ENCODE measurements at places on chromosomes 16 and 17.

- DNase-seq, result no peak
Measured at GRCh38 chr16:84919269-84919668, 92.1 kb downstream of the ZDHHC7 start.

DNA sequence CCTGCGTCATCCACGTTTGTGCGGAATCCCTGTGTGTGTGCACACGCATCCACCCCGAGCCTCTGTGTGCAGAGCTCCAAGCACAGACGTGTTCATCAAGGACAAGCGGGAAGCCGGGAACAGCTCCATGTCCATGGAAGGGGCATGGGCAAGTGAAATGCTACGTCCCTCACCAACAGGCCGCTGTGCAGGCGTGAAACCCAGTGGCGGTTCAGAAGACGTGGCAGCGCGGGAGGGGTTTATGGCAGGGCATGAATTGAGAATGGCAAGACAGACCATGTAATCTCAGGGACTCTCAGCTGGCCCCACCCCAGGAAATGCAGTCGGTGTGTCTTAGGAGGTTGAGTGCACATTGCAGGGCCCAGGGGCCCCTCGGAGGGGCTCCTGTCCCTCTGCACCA is 52.7 kb downstream of the TBC1D16 start:
- no peak for DNase-seq

GRCh38 chr16:12496186-12496585 is 307.5 kb downstream of the CPPED1 start:
- no peak for DNase-seq

DNA sequence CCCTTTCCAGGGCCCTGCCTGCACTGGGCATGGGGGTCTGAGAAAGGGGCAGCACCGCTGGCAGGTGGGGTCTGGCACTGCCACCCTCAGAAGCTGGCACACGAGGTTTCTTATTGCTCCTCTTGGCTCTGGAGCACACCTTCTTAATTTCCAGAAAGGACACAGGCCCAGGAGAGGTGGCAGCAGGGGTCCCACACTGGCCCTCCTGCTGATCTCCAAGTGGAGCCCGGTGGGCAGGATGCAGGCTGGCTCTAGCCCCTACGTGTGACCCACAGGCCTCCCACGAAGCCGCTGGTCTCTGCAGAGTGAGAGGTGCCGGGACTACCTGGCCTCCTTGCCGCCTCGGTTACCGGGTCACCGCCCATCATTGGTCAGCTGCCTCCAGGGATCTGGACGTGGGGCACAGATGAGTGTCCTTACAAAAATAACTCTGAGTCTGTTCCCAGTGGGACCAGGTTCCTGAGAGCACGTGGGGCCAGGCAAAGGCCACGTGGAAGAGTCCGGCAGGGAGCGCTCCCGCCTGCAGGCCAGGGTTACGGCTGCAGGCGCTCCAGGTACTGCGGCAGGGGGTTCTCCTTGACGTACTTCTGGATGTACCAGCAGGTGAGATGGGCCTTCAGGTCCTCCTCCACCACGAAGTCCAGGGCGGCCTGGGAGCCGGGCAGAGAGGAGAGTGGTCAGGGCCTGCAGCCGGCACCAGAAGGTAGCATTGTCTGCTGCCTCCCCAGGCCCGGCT is 10.3 kb downstream of the NATD1 start:
- no peak for DNase-seq

Measured in bronchial epithelial cell (primary cell).